Fibroblast of mammary gland (primary cell): ENCODE measurements at places on chromosomes 4 and X.

DNA sequence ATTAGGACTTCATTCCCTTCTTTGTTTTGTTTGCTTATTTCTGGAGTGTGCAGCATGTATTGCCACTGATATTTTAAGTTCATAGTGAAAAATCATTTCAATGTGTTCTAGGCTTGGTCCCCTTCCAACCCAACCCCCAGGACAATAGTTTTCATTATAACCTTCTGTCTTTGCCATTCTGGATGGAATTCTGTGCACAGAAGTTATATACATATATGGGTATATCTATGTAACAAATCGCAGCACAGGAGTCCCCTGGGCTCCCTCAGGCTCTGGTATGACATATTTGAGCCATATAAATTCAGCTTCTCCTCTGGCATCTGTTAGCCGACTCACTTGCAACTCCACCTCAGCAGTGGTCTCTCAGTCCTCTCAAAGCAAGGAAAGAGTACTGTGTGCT, at the start of gene TNMD:
TNMD (plus strand) TSS at position 326 of the 400 bp plus-strand sequence. CDS start 83 bp downstream, outside the sequence.
- no peak for DNase-seq

GRCh38 chr4:187166886-187167512, 443.3 kb upstream of the FAT1 start:
- no peak for DNase-seq

GRCh38 chr4:81449015-81449414, 22.7 kb downstream of the RASGEF1B start:
- no peak for DNase-seq

GRCh38 chr4:145709336-145709735, 29.4 kb downstream of the C4orf51 start:
- DNase-seq = no peak

DNA sequence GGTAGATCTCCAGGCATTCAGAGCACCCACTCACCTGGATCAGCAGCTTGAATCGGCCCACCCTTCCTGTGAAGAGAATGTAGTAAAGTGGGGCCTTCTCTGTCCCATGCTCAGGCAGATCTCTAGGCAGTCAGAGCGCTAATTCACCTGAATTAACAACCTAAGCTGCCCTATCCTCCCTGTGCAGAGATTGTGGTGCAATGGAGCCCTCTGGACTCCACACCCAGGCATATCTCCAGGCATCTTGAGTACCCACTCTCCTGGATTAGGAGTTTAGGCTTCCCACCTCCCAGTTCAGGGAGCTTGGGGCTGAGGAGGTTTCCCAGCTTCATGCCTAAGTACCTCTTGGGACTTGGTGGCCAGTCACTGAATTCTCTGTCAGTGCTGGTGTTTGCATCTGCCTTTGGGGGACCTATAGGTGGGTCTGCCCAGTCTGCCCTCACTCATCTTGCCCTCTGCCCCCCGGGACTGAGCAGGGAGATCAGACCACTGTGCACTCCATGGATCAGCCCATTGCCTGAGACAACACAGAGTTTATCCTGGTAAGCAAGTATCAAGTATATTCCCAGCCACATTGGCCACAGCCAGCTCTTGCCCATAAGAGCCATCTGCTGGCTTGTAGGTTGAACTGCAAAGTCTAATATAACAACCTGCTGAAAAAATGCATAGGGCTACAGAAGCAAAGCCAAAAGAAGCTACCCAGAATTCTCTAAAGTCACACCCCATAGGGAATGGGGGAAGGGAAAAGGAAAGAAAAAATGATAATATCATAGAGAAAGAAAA, 372.9 kb downstream of the KLHL13 start:
- DNase-seq = peak; percentile 1

DNA sequence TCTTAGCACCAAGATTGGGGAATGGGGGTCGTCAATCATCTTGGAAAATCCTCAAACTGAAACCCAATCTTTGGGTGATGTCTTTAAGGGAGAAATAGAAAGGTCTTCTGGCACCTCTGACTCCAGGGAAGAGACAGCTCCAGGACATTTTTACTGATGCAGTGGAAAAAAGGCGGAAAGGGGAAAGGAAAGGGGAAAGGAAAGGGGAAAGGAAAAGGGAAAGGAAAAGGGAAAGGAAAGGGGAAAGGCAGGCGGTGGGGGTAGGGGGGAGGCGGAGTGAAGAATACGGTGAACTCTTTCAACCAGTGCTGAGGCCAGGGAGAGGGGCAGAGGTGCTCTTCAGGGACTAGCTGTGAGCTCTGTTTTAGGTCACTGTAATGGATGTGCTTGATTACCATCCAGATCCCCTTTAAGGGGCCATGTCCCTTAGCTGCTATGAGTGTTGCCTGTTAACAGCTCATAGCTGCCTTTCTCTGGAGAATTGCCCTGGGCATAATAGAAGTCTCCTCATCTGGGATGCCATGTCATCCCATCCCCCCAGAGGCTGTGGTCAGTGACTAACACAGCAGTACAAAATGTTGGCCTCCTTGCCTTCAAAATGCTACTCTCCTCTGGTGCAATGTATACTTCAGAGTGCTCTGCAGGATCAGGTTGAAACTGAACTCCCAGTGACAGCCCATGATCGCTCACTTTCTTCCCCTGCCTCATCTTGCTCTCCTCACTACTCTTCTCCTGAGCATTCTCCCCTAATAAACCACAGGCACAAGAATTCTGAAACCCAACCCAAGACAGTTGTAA, 92.4 kb upstream of the AP1S2 start:
- peak; percentile 89 for DNase-seq

GRCh38 chrX:106649523-106650428, 38.0 kb downstream of the RADX start:
- DNase-seq = no peak

DNA sequence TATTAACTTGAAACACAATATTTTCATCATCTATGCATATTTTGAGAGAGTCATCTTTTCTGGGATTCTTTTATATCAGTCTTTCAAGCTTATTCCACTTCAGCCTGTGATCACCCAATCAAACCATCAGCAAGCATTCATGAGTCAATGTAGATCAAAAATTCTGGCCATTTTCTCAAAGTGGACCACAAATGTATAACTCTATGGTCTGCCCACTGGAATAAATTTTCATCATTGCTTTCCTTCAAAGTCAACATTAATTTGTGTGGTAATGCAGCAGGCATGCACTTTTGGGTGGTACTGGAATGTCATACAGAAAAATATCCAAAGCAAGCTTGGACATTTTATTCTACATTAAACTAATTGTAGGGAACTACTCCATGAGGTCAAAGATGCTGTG, 1013.0 kb downstream of the STIM2 start:
- no peak for DNase-seq

- no peak for DNase-seq
These were observed 72.6 kb downstream of the INPP4B start for GRCh38 chr4:142773505-142773904.

DNA sequence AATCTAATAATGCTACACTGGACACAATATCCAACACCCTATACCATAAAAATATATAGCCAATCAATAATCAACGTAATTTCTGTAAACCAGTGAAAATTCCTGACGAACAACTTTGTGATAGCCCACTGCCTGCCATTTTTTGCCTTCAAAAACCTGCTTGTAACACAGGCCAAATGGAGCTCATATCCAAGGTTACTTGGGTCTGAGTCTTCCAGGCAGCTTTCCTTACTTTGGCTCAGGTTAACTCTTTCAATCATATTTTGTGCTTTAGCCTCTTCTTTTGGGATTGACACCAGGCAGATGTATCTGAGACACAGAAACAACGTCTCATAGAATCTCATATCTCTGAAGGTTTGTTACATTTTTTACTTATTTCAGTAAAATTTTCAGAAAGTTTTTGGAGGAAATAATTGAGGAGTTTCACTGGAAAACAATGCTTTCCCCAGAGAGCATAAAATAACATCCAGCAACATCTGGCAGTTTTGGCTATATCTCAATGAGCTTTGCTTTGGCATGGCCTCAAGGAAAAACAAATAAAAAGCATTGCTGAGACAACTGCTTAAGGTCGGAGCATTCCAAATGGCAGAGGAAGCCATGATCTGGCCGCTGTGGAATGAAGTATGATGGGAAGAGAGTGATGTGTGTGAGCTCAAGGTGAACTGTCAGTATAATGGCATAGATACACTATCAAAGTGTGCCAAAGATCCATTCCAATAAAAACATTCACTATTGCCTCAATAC, 162.9 kb upstream of the SPIN4 start:
- peak; percentile 85 for DNase-seq

- peak; percentile 25 for DNase-seq
These were observed 90.0 kb downstream of the MAOA start for GRCh38 chrX:43745938-43746721.

- DNase-seq = peak; percentile 91
These were observed 2062.4 kb downstream of the ARAP2 start for GRCh38 chr4:34181891-34182290.

GRCh38 chr4:159024266-159024665, 78.6 kb upstream of the RAPGEF2 start:
- no peak for DNase-seq

GRCh38 chr4:85883180-85883579, 408.2 kb downstream of the ARHGAP24 start:
- DNase-seq = no peak

GRCh38 chrX:30151964-30152363, 63.4 kb upstream of the MAGEB2 start:
- DNase-seq = no peak

DNA sequence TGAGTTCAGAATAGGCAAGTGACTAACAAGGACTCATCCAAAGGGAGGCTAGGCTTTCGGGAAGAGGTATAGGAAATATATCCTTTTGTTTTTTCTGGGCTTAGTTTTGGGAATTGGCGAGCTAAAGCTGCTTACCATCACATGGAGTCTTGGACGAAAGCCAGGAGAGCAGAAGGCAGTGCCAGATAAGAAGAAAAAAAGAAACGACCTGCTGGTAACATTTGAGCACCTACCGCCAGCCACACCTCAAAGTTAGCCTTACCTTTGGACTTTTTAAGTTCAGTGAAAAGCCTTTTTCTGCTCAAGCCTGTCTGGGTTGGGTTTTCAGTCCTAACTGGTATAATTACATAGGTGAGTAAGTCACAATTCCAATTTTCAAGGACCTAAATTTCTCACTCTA, 85.1 kb upstream of the LCORL start:
- DNase-seq = no peak

- DNase-seq = peak; percentile 60
These were observed 121.8 kb upstream of the BMPR1B start for GRCh38 chr4:94636004-94636403.

DNA sequence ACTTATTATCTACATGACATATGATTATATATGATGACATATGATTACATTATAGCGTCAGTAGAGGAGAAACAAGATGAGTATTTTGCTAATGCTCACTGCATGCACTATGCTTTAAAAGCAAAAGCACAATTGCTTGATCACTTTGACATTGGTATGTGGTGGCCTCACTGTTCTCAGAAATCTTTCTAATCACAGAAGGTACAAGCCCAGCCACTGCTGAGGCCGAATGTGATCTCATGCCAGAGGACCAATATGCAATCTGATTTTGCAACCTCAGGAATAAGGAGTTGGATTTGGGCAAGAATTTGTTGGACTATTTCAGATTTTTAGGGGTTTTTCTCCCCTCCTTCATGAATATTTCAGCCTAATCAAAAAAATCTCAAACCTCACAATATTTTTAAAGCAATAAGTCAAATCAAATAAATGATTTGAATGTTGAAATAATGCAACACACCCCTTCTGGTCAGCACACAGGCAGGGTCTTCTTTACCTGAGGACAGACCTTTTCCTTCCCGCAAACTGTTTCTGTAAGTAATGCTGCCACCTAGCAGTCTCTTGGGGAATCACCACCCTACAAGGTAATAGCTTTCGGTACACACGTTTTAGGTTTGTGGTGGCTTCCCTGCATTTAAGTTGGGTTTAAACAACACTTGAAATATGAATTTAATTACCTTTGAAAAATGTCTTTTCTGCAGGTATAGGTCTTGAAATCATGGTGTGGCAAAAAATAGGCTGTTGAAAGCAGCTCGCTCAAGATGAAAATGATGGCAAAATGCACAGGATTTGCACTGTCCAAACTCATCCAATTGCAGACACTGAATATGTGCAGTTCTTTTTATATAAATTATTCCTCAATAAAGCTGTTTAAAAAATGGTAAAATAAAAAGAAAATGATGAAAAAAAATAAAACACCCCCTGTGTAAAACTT, 4.8 kb upstream of the CXCL13 start:
- peak; percentile 41 for DNase-seq

DNA sequence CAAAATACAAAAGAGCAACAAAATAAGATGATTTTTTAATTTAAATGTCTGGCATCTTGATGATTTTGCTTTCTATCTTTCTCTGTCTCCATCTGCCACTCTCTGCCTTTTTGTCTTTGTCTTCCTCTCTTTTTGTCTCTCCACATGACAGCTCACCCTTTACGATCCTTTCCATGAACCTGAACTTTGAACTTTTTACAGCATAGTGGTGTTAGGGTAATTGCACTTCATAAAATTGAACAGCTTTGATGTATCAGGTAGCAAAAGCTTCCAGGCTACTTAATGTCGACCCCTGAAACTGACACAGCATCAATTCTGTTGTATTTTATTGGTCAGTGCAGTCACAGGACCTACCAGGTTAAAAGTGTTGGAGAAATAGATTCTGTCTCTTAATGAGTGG, 1517.0 kb downstream of the ADGRL3 start:
- no peak for DNase-seq
